ENCODE measurements at places on chromosomes 7 and 10.

DNA sequence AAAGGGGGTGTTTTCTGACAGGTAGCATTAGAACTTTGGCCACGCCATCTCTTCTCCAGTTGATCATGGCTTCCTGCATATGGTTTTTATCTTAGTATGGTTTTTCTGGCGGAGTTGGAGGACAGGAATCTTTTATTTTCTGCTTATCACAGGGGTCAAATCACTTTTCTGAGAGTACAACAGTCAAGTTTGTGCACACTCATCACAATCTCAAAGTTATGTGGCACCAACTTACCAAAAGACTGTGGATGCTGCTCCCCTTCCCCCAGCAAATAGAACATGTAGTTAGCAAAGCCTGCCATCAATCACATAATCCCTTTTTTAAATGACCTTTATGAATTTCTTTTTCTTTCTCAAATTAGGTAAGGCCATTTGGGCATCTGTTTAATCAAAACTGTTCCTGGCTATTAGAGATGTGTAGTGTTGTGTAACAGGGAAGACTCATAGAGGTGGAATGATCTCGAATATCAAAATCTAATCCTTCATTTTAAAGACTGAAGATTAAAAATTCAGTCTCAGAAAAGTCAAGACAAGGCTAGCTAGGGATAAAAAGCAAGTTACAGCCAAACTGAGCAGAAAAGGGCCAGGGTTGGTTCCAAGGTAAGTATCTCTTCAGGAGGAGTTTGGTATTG, 3.8 kb upstream of the CH25H start:
- DNase-seq: no peak

DNA sequence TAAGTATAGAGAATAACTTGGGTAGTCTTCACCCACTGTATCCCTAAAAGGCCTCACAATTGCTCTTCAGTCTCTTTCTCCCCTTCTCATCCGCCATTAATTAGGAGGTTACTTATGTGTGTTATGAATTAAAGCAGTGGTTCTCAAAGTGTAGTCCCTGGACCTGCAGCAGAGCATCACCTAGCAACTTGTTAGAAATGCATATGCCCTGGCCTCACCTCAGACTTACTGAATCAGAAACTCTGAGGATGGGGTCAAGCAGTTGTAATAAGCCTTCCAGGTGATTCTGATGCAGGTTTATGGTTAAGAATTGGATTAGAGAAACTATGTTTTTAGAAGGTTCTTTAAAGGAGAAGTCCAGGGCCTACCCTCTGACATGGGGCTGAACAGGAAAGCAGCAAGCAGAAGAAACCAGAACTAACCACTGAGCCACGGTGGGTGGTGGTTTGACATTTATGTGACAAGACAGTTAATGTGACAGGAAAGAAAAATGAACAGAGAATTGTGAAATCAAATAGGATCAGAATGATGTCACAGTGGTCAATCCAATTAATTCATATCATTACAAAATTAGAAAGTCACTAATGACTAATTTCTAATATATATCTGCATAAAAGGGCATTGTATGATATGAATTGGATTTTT, 37.6 kb downstream of the ENTPD1 start:
- DNase-seq: no peak

DNA sequence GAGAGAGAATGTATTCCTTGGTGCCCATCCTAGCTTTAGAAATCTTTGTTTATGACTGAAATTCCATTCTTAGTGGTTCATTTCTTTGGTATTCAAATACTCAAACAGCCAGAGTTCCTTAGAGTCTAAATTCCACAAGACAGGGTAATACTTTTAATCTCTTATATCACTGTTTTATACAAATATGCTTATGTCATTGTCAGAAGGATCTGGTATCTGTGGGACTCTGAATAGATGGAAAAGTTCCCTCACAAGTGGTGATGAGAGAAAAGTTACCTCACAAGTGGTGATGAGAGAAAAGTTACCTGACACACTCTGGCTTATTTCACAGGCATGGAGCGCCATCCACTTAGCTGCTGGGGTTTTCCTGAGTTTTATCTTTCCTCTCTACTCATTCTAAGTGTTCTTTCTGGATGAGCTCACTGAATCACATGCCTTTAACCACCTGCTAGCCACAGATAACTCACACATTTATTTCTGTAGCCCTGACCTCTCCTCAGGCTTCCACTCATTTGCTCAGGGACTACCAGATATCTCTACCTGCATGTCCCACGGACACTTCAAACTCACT, 784.0 kb downstream of the SUGCT start:
- DNase-seq: no peak

GRCh38 chr10:86164960-86165630, 201.5 kb downstream of the GRID1 start:
- DNase-seq: no peak

- peak; percentile 25 for DNase-seq
Observed at GRCh38 chr7:88243345-88243909, 23.6 kb upstream of the SRI start.

- DNase-seq: no peak
Observed at GRCh38 chr10:101492205-101492604, 95.9 kb downstream of the POLL start.

- no peak for DNase-seq
Observed at GRCh38 chr7:7764520-7765396, 46.4 kb upstream of the RPA3 start.

DNA sequence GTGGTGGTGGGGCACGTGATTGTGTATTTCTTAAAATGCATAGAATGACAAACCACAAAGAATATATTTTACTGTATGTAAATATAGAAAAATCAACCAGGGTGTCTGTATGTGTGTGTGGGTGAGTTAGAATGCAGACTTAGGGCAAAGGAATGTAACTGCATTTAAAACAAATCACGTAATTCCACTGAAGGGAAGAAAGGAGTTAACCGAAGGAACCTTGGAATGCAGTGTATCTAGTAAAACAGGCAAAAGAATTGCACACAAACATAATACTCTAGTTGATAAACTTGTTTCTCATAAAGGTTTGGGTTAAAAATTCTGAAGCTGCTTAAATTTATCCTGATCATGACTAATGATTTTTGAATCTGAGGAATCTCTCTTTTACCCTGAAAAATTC, 134.9 kb downstream of the ADRA2A start:
- DNase-seq: no peak
